ENCODE measurements at places on chromosomes 13 and 19.

- DNase-seq: no peak
These were observed 16.8 kb downstream of the FCGBP start for GRCh38 chr19:39917561-39918182.

DNA sequence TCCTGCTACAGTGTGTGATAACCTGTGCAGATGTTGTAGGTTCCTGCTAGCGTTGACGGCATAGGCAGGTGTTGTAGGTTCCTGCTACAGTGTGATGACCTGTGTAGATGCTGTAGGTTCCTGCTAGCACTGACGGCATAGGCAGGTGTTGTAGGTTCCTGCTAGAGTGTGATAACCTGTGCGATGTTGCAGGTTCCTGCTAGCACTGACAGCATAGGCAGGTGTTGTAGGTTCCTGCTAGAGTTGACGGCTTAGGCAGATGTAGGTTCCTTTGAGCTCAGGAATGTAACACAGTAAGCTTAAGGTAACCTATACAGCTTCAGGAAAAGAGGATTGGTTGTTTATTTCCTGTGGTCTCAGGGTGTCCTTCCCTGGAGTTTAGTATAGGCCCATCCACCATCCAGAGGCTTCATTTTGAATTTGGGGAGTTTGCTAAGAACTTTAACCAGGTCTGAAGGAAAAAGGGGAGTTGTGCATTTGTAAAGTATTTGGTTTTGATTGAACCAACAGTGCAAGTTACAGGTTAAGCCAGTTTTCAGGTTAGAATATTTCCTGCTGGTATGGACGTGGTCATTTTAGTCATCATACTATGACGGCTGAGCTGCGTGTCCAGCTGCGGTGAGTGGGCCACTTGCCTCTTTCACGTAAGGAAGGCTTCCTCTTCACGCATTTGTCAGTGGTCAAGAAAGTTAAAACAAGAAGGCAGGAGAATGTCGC is 53.8 kb downstream of the ATP11A start:
- no peak for DNase-seq

GRCh38 chr19:54201172-54201701 is 579 bp downstream of the RPS9 start:
- no peak for DNase-seq

- DNase-seq: no peak
These were observed 69.9 kb upstream of the RAP2A start for GRCh38 chr13:97364031-97364430.

GRCh38 chr19:45076029-45076850 is at the start of gene ZNF296:
Gene ZNF296, minus strand, starts transcription at chr19:45076478. Its CDS starts 105 bp downstream, at chr19:45076373.
- peak; percentile 80 for DNase-seq
